ENCODE measurements at places on chromosomes 16 and 17.

DNA sequence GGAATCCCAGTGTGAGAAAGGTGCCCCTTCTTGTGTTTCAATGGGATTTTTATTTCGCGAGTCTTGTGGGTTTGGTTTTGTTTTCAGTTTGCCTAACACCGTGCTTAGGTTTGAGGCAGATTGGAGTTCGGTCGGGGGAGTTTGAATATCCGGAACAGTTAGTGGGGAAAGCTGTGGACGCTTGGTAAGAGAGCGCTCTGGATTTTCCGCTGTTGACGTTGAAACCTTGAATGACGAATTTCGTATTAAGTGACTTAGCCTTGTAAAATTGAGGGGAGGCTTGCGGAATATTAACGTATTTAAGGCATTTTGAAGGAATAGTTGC is 567 bp downstream of the UBB start:
- no peak for DNase-seq

DNA sequence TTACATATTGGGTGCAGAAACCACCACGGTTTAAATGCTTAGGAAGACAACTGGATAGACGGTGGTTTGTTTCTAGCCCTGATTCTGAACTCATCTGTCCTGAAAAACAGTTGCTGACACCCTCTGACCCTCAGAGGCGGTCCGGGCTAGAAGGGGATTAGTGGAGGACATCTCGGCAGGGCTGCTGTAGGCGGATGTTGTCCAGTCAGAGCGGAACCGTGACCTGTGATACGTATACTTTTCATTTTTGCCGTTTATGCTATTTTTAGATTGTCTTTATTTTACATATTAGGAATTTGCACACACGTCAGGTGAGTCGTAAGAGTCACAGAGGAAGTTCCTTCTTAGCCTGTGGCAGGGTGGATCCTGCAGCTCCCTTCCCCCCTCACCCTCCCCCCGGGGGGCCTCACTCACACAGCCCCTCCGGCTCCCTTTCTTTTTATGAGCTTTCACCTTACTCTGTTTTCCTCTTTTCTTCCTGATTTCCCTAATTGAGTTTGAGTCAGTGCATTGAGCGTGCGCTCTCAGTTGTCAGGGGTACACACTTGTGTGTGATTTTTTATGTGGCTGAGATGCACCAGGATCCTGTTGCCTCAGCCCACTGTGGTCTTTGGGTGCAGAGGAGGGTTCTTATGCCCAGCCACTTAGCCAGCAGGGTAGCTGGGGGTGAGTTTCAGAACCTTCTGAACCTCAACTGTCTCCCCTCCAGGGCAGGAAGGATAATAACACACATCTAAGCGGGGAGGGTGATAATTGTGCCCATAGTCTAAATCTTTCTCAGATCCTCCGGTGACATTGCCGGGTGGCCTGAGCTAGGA is 211.1 kb upstream of the CHMP6 start:
- DNase-seq: no peak

DNA sequence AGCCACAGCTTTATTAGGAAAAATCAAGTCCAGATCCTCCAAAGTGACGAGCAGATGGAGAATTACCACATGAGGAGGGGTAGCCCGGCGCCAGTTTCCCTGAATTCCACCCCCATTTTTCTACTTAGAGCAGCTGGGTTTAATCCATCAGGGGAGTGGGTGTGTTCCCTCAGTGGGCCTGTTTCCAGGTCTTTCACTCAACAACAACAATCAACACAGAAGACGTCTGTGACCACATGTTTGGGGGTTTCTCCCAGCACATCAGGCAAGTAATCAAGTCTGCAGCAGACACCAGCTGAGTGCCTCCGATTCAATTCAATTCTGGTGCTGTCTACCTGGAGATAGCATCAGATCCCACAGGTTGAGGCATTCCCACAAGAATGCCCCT is 6.8 kb downstream of the SLC6A2 start:
- DNase-seq: no peak

DNA sequence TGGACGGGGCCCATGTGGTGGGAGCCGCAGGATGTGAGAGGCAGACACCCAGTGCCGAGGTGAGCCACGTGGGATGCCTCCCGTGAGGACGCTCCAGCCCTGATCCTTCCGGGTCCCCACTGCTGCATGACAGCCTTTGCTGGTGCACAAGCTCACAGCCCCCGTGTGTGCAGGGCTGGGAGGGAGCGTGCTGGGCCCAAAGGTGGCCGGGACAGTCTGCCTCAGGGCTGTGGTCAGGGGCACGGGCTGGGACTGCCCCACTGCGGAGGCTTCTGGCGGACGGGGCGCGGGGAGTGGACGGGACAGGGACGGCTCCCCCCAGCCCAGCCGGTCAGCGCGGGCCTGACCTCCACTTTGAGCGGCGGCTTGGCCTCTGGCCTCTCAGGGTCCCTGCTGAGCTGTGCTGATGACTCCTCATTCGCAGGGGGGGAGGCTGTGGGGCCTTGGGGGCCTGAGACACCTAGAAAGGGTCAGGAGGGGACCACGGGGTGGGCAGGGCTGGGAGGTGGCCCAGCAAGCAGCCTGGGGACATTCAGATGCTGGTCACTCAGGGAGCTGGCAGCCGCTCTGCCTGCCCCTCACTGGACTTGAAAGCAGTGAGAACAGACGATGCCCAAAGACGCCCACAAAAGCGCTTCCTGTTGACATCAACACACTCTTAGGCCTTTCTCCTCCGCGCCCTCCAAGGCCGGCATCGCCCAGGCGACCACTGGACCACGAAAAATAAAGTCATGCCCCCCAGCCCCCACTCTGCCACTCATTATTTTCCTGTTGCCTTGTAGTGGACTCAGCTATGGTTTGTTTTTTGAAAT is 9.3 kb upstream of the METRNL start:
- no peak for DNase-seq

- DNase-seq: no peak
These were observed 6.7 kb upstream of the SLC25A39 start for GRCh38 chr17:44331249-44331760.

- no peak for DNase-seq
These were observed 68.5 kb upstream of the MED9 start for GRCh38 chr17:17408236-17408794.

DNA sequence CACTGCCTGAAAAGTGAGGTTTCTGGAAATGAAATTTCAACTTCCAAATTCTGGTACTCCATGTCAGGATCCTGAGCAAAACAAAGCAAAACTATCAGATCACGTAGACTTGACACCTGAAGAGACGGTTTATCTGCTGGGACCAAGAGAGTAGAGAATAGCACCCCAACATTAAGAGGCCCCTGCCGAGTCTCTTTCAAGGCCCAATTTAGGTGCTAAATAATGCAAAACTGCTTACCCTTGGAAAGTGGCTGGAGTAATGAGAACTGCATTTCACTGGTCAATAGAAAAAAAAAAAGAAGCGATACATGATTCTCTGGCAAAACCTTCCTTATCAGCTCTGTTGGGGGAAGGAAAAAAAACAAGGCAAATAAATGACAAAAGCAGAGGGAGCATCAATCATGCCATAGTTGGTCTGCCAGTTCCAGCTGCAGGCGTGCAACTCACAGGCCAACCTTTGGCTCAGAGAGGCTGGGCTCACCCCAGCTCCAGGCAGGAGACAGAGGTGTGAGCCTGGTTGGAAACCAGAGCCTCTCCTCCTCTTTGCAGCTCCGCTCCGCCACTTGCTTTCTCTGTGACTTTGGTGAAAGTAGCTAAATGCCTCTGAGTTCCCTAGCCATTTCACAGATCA is 595.2 kb downstream of the TOX3 start:
- DNase-seq: no peak

DNA sequence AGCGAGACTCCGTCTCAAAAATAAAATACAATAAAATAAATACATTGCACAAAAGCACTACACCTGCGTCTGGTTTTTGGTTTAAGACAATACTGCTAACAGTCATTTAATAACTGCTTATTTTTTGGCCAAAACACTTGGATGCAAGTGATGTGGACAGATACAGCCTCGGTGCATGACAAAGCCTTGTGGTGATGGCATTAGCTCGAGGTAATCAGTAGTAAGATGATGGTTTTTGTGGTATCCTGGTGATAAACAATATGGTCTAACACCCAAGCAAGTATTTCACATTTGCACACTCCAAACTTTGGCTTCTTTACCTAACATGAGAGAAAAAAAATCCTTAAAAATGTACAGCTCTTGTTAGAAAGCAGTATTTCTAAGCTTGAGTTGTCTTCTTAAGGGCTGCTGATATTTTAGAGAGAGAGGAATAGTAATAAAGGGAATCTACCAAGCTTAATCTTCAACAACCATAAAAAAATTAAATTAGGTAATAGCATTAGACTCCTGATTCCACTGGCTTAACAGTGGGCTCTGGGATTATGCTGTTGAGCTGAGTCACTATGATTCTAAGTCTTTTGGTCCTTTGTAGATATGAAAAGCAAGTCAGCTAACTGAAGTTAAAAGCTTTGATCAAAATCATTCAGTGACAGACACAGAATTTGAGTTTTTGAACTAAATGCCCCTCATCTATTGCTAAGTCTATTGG is 111.1 kb downstream of the VPS53 start:
- no peak for DNase-seq

DNA sequence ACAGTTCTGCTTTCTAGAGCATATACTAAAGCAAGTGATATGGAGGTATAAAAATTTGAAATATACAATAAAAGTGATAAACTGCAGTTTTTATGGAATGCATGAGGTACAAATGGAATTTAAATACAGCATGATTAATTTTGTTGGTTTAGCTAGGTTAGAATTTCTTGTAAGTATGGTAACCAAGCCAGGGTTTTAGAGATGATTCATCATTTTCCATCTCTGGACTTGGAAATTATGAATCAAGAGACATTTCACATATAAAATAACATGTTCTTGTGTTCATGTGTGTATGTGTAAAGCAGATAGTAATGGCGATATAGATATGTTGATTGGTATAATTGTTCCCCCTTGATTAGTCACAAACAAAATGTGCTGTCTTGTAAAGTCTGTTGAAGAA is 1219.8 kb downstream of the CDH8 start:
- DNase-seq: no peak

- no peak for DNase-seq
These were observed 105.3 kb downstream of the RAP1GAP2 start for GRCh38 chr17:2901582-2901981.

- DNase-seq: no peak
These were observed 629 bp upstream of the RNF135 start for GRCh38 chr17:30969989-30970830.

GRCh38 chr17:63635787-63636186 is 13.6 kb downstream of the MAP3K3 start:
- DNase-seq: no peak

DNA sequence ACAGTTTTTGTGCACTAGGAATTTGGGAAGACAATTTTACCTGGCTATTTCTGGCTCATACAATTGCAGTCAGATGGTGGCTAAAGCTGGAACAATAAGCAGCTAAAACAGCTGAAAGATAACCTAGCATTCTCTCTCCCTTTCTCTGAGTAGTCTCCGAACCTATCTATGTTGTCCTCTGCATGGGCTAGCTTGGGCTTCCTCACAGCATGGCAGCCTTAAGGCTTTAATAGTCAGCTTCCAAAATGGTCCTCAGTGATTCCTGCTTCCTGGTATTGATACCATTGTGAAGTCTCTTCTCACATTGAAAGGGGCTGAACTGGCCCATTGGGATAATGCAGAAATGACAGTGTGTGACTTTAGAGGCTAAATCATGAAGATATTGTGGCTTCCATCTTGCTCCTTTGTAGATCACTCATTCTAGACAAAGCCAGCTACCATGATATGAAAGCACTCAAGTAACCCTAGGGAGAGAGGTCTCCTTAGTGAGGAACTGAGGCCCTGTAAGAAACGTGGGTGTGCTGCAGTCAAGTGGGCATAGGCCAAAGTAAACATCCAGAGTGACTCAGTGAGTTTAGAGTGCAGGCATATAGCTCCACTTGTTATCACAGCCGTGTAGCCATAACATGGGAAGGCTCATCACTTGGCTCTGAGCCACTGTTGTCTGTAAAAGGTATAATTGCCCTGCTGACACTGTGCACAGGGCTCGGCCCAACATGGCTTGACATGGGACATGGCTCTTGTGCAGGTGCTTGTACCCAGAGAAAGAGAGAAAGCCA is 5.5 kb upstream of the VKORC1 start:
- no peak for DNase-seq

DNA sequence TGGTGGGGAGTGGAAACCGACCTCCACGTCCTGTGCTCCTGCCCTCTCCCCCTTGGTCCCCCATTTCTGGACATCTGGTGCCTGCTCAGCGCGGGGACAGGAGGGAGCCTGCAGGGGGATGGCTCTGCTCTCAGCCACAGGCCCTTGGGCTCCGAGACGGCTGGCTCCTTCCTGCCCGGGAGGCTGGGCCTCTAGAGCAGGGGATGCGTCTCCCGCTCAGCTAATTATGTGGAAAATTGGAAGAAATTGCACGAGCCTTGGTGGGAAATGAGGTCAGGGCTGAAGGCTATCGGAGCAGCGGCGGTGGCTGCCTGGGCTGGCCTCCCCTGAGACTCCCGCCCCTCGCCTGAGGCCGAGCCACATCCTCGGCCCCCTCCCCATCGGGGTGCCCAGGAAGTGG is 154.6 kb upstream of the CIBAR2 start:
- no peak for DNase-seq

GRCh38 chr16:74846714-74847113 is 72.1 kb upstream of the FA2H start:
- no peak for DNase-seq

GRCh38 chr16:24953721-24954120 is 61.4 kb downstream of the ARHGAP17 start:
- DNase-seq: no peak

GRCh38 chr17:79543531-79543930 is 67.3 kb downstream of the RBFOX3 start:
- DNase-seq: no peak

All from stimulated activated CD4-positive, alpha-beta T cell treated with anti-CD3 and anti-CD28 coated beads, Interleukin-12 subunit alpha, Interleukin-12 subunit beta, amount 100 ng/mL, for 4 hours (primary cell).